ENCODE measurements at places on chromosomes 6 and 20. TPM values are rescaled to one million over a fixed set of nuclear protein-coding genes. Genes with fewer than 3 reads are reported as not detected.

The EYA2 gene
- total RNA-seq: 0.15 TPM

The ZSCAN9 gene
- 26.9 TPM for total RNA-seq

DNA sequence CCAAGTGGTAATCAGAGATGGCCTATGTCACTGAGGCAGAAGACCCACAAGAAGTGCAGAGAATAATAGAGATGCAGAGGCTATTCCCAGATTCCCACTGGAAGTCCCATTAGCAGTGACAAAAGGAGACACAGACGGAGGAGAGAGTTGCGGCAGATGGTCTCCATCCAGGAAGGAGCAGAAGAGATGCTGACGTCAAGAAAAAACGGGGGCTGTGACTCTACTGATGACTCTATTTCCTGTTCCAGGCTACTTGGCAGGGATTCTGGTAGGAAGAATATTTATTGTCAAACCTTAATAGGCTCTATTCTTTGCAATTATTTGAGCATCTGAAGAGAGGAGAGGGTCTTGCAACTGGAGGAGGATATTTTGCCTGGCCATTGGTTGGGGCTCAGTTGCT, 246.0 kb upstream of the ECI2 start:
- DNase-seq: no peak

- DNase-seq: peak; percentile 9
These were observed 81.9 kb downstream of the ERMARD start for GRCh38 chr6:169833258-169833794.

The TMEM200A gene
- 33.1 TPM for total RNA-seq

The SOX18 gene
- not detected for total RNA-seq

DNA sequence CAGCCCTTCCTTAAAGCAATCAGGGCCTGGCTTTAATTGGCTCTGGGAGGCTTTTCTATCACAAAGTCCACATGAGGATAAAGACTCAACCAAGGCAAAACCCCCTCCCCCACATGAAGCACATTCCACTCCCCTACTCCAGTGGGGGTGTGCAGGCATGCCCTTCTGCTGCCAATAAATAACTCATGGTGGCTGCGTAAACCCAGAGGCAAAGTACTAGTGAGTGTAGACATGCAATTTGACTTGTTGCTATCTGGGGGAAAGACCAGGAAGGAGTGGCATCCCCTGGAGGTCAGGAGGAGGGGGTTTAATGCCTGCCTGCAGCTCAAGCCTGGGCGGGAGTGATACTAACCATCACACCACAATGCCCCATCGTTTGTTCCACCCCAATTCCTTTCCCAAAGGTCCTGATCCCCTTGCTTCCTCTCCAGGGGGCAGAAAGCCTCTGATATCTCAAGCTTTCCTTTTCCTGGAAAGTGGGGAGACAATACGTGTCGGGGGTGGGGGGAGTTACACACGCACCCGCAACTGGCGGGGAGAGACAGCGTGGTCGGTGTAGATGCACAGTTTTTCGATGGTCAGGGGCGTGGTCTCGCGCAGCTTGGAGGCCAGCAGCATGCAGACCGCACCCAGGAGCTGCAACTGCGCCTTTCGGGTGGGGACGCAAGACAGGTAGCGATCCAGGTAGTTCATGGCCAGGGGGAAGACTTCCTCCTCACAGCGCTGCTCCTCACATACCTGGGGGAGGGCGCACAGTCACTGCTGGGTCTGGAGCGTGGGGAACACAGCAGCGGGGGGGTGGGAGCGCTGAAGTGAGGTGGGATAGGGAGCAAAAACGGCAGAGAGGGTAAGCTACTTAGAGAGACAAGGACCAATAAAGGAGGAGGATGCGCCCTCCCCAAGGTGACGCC, 1.5 kb downstream of the CCND3 start:
- DNase-seq: peak; percentile 55

DNA sequence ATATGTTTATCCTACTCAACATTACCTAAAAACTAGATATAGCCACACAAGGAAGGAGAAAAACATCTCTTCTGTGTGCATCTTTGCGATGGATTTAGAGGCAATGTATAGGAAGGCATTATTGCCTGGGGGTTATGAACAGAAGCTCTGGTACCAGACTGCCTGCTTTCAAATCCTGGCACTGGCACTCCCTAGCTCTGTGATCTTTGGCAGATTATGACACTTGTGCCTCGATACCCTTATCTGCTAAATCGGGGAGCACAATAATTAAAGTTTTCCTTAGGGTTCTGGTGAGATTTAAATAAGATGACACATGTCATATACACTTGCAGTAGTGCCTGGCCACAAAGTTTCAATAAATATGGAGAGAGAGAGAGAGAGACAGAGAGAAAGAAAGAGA, 53.3 kb downstream of the SYNE1 start:
- no peak for DNase-seq

DNA sequence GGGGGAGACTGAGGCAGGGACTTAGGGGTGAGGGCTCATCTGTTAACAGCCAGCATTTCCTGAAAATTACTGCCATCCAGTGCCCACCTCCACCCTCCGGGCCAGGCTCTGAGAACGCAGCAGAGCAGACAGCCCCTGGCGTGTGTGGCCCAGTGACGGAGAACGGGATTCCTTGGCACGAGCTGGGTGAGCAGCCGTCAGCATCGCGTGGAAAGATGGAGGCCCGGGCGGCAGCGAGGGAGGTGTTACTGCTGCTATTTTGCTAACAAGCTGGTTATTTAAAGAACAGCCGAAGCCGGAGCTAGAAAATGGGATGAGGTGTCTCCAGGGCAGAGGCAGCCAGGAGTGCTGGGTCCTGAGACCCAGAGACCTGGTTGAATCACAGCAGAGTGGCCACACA, 62.7 kb downstream of the DLGAP4 start:
- no peak for DNase-seq

Data from M059J (cell line).